Astrocyte (in vitro differentiated cells and primary cell): ENCODE measurements at places on chromosomes 4 and X. TPM values are rescaled to one million over a fixed set of nuclear protein-coding genes. Genes with fewer than 3 reads are reported as not detected.

PABPC1L2A gene
- 0.11 and 0.38 TPM in 2 replicates for total RNA-seq

IBSP gene
- not detected in 2 replicates for total RNA-seq

SLC10A4 gene
- total RNA-seq = 0.16 and 0.26 TPM in 2 replicates

DNA sequence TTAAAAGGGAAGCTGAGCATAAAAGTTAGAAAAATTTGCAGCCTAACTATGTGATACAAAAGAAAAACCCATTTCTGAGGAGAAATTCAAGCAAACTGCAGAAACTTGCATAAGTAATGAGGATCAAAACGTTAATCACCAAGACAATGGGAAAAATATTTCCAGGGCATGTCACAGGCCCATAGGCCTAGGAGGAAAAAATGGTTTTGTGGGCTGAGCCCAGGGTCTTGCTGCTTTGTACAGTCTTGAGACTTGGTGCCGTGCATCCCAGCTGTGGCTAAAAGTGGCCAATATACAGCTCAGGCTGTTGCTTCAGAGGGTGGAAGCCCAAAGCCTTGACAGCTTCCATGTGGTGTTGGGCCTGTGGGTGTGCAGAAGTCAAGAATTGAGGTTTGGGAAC, 37.7 kb upstream of the ADAMTS3 start:
- H3K4me1 ChIP-seq = no peaks in the 10 kb centered on the region
- H3K27me3 ChIP-seq = no peaks in the 10 kb centered on the region
- H3K27ac ChIP-seq = no peak overlapping the region
- H3K36me3 ChIP-seq = no peaks in the 10 kb centered on the region

- no peak for DNase-seq
- no peak overlapping the region for H3K4me3 ChIP-seq
- no peaks in the 10 kb centered on the region for H3K36me3 ChIP-seq
- H3K27ac ChIP-seq = no peak overlapping the region
- H3K4me1 ChIP-seq = no peaks in the 10 kb centered on the region
These were observed 907 bp downstream of the LHFPL1 start for GRCh38 chrX:112678831-112679230.

DNA sequence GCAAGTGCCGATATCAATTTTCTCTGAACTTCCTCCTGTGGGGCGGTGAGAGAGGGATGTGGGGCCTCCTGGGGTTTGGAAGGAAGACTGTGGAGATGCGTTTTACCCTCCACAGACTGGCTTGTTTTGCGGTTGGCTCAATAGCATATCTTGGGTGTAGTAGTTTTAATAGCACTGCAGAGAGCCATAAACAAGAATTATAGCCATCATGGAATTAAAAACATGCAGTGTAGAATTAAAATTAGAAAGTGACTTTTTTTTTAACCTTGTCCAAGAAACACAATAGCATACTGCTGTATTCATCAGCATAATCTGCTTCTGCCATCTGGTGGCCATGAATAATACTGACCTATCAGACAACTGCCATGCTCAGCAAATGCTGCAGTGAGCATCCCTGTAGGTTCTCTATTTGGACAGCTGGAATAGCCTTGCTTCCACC, 47.3 kb upstream of the SCML1 start:
- no peak overlapping the region for H3K4me3 ChIP-seq
- no peaks in the 10 kb centered on the region for H3K36me3 ChIP-seq
- H3K4me1 ChIP-seq = no peaks in the 10 kb centered on the region
- DNase-seq = peak; percentile 40

- peaks cover 5% of the 10 kb centered on the region for H3K36me3 ChIP-seq
- no peak overlapping the region for H3K4me3 ChIP-seq
These were observed 32.6 kb downstream of the DCK start for GRCh38 chr4:71026086-71026485.

GRCh38 chr4:151657896-151658295, 102.9 kb downstream of the GATB start:
- no peak overlapping the region for H3K27ac ChIP-seq
- no peaks in the 10 kb centered on the region for H3K36me3 ChIP-seq
- H3K27me3 ChIP-seq = no peaks in the 10 kb centered on the region
- no peak for DNase-seq

- H3K27me3 ChIP-seq = no peaks in the 10 kb centered on the region
- no peak for DNase-seq
- no peak overlapping the region for H3K27ac ChIP-seq
- H3K4me3 ChIP-seq = no peak overlapping the region
- no peaks in the 10 kb centered on the region for H3K36me3 ChIP-seq
These were observed 26.7 kb upstream of the TEC start for GRCh38 chr4:48296365-48296764.

GRCh38 chr4:126046081-126046614, 731.4 kb downstream of the FAT4 start:
- H3K27me3 ChIP-seq = no peaks in the 10 kb centered on the region
- no peaks in the 10 kb centered on the region for H3K4me1 ChIP-seq
